ENCODE measurements at places on chromosomes 4 and X.

- no peak for DNase-seq
Measured at GRCh38 chrX:21932292-21933002, 8.1 kb upstream of the SMS start.

DNA sequence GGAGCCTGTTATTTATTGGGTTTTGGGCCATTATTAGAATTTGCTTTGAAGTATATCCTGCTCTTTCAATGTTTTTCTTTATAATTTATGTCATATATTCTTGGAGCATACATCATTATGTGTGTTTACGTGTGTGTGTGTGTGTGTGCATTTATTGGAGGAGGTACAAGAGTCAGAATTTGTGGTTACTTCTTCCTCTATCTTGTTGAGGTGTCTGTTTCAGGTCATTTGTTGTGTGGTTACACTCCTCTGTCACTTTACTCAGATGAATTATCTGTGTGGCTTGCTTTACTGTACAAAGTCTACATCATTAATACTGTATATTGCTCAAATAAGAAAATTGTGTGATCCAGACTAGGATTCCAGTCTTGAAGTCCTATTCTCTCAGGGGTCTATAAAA lies 1957.4 kb upstream of the TENM3 start:
- peak; percentile 9 for DNase-seq

DNA sequence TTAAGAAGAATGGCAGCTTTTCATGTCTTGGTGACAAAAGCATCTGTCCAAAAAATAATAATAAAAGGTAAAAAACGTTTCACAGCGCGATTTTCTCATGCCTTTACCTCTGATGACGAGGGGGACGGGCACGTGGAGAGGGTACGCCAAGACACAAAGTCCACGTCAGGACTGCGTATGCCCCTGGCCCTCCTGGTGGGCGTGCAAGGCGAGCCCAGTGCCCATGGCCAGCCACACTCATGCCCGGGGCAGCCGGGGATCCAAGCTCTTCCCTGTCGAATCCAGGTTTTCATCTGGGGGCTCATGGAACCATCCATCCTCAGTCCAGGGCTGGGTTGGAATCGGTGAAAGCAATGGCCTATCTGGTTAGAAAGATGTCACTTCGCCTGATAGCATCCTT lies 176.6 kb downstream of the AFAP1 start:
- DNase-seq, result no peak

DNA sequence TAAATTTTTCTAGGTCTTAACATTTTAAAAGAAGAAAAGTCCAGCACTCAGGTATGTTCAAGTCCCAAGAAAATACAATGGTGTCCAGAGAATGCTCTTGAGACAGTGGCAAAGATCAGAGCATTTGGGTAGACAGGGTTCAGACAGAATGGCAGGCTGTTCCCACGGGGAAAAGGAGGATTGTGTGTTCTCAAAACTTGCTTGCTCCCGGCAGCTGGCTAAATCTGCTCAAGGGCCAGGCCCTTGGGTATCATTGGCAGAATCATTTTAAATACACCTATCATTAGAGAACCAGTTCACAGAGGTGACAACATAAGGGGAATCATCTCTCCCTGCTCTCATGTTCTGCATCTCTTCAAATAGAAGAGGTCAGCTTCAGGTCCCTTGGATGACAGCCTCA lies 456.3 kb downstream of the DTHD1 start:
- DNase-seq, result no peak

DNA sequence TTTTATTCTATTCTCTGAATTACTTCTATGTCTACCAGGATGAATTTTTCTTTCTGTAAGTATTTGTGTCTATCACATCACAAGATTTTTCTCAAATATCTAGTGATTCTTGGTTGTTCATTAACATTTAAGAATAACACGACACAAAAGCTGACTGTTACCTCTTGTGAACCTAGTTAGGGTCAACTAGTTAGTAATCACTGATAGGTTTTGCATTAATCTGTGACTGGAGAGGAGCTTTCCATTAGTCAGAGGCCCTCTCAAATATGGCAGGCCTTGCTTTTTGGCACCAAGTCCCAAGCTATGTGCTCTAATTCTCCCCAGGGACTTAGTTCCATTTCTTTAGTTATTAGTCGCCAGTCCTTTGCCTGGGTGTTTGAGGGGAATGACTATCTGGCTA lies 259.2 kb downstream of the CFAP299 start:
- DNase-seq, result no peak

GRCh38 chr4:2166253-2166652 lies 75.7 kb downstream of the HAUS3 start:
- no peak for DNase-seq

- DNase-seq, result no peak
Measured at GRCh38 chrX:124842205-124842604, 477.5 kb upstream of the TEX13C start.

DNA sequence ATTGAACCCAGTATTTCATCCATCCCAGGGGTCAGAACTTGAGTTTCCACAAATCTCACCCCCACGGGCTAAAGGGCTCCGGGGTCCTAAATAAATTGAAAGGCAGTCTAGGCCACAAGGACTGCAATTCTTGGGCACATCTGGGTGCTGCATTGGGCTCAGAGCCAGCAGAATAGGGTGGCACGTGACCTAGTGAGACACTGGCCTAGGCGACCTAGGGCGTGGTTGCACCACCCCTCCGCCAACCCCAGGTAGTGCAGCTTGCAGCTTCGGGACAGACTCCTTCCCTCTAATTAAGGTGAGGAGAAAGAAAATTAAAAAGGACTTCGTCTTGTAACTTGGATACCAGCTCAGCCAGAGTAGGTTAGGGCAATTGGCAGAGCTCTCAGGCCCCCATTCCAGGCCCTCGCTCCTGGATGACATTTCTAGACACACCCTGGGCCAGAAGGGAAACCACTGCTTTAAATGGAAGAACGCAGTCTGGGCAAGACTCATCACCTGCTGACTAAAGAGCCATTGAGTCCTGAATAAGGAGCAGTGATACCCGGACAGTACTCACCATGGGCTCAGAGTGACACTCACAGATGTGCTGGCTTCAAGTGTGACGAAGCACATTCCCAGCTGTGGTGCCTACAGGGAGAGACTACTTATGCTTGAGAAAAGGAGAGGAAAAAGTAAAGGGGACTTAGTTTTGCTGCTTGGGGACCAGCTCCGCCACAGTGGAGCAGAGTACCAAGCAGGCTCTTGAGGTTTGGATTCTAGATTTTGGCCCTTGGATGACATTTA lies 735.4 kb downstream of the FSTL5 start:
- DNase-seq, result no peak

- peak; percentile 45 for DNase-seq
Measured at GRCh38 chr4:155491336-155492120, 114.8 kb upstream of the MAP9 start.

DNA sequence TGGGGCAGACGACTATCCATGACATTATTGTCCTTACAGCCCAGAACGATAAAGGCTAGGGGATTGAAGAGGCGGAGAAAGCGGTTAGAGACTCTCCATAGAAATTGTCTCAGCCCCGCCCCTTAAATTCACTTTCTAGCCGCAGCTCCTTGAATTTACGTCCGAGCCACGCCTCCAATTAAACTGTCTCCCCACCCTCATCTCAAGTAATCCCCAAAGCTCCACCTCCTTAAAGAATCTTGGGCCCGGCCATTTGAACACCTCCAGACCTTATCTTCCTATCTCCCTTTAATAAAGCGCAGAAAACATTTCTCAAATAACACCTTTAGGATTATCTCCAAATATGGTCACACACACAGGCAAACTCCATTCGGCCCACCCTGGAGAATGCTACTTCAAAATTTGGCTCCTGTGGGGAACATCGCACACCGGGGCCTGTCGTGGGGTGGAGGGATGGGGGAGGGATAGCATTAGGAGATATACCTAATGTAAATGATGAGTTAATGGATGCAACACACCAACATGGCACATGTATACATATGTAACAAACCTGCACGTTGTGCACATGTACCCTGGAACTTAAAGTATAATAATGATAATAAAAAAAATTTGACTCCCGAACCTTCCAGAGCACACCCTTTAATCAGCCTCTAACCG lies 7.2 kb upstream of the MAGIX start:
- no peak for DNase-seq

DNA sequence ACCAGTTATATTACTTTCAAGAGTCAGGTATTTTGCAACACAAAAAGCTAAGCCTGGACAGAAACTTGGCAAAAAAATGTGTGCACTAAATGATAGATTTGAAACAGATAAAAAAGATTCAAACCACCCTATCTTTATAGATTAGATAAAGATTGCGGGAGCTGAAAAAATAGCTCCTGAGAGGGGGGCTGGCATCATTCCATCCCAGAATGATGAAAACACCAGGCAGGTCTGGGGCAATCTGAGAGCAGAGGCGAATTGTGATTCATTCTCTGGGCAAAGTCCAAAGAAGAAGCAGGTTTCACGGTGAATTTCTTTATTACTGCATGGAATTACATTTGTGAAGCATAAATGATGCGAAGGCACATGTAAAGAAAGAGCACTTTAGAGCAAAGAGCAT lies 168.5 kb upstream of the DMD start:
- DNase-seq, result no peak

GRCh38 chr4:182478475-182478874 lies 235.3 kb downstream of the TENM3 start:
- DNase-seq, result peak; percentile 48

- DNase-seq, result no peak
Measured at GRCh38 chr4:54586320-54586955, 71.3 kb upstream of the KIT start.
